ENCODE measurements at places on chromosomes 2 and 18. TPM values are rescaled to one million over a fixed set of nuclear protein-coding genes. Genes with fewer than 3 reads are reported as not detected.

The CFC1 gene
- total RNA-seq = not detected

The CCDC148 gene
- total RNA-seq = 2.5 TPM

The BOK gene
- 49.6 TPM for total RNA-seq

The CCL20 gene
- total RNA-seq = not detected

The AGFG1 gene
- 42.1 TPM for total RNA-seq

The KATNAL2 gene
- 4.8 TPM for total RNA-seq

The RIT2 gene
- total RNA-seq = not detected

The ZC3H8 gene
- total RNA-seq = 81.6 TPM

The RAB6C gene
- total RNA-seq = not detected

The CDH19 gene
- total RNA-seq = 305 TPM

The SERPINB12 gene
- not detected for total RNA-seq

The REG1A gene
- total RNA-seq = 7.0 TPM

DNA sequence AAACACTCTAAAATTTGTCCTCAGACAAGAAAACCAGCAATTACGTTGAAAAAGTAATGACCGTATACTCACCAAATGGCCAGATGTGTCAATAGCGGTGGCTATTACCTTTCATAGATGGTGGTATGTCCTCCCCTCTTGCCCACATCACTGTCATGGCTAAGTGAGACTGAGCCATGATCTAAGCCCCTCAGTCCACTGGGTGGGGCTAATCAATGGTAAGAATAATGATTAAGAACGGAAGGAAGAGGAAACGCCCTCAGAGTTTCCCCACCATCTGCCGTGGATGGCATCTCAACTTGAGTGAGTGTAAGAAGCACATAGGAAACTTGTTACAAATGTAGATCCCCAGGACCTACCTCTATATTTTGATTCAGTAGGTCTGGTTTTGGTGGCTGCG is 65.8 kb upstream of the EFEMP1 start:
- no peak for DNase-seq

- DNase-seq = no peak
Measured at GRCh38 chr2:11103984-11104793, 51.1 kb upstream of the SLC66A3 start.

DNA sequence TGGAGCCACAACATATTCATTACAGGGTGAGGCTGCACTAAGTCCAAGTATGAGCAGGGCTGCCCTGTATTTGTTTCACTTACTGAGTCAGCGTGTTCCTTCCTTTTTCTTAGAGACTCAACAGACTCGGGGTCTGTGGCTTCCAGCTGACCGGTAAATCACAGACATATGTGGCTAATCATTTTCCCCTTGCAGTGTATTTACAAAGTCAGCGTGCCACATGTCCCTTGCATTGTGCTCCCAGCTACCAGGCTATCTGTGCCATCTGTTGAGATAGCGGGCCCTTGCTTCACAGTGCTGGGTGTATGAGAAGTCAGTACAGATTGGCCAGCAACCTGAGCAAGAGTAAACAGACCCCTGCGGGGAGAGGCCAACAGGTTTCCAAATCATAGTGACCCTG is 254.3 kb downstream of the LRRTM1 start:
- no peak for DNase-seq

GRCh38 chr2:225074366-225074765 is 32.1 kb upstream of the DOCK10 start:
- DNase-seq = no peak

- DNase-seq = no peak
Measured at GRCh38 chr2:74391209-74391579, 11.1 kb upstream of the DCTN1 start.

GRCh38 chr2:74226648-74227213 is 28.3 kb downstream of the MTHFD2 start:
- no peak for DNase-seq

DNA sequence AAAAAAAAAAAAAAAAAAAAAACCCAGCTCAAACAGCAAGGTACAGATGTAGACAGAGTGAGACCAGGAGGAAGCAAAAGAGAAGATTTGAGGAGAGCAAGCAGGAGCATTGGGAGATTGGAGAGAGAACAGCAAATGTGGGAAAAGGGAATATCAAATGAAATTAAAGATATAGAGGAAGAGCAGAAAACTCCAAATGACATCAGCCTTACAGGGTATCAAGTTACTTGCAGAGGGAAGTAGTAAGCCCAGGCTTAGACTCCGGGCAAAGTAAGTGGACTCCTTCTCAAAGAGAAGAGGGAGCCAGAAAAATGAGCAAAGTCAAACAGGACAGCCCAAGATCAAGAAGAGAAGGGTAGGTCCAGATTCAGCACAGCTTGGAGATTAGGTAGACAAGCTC is 93.3 kb upstream of the PPP1CB start:
- DNase-seq = no peak

DNA sequence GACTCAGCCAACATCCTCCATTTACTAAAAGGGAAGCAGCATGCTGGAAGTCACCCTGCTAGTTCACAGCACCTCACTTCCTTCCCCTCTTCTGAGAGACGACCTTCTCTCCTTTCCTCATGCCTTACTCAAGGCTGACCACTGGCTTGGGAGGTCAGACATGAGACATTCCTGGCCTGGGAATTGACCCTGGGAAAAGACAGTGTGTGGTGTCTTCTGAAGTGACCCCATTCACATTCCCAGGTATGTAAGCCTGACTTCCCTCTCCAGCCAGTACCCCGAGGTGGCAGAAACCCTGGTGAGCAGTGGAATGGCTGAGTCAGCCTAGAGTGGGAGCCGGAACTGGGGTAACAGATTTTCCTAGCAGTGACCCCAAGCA is 92.4 kb downstream of the PLB1 start:
- DNase-seq = no peak

DNA sequence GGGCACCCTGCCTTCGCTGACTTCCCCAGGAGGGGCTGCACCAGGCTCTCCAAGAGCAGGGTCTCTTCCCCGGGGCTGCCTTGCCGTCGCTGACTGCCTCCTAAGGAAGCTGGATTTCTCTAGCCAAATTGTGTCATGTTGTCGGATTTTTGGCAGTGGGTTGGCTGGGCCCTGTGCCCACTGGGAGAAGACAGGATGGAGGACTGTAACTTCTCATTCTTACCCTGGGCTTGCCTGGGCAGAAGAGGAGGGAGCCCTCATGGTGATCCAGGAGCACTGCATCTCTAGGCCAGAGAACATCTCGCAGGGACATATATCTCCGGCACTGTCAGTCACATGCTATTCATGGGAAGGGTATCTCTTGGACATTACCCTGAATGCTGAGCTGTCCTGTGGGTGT is 6.3 kb downstream of the MYO7B start:
- DNase-seq = no peak

- no peak for DNase-seq
Measured at GRCh38 chr2:19021721-19022120, 336.7 kb downstream of the OSR1 start.

GRCh38 chr2:239805043-239805329 is 220.2 kb downstream of the NDUFA10 start:
- DNase-seq = no peak

- DNase-seq = no peak
Measured at GRCh38 chr18:43078478-43079092, 36.9 kb downstream of the RIT2 start.

DNA sequence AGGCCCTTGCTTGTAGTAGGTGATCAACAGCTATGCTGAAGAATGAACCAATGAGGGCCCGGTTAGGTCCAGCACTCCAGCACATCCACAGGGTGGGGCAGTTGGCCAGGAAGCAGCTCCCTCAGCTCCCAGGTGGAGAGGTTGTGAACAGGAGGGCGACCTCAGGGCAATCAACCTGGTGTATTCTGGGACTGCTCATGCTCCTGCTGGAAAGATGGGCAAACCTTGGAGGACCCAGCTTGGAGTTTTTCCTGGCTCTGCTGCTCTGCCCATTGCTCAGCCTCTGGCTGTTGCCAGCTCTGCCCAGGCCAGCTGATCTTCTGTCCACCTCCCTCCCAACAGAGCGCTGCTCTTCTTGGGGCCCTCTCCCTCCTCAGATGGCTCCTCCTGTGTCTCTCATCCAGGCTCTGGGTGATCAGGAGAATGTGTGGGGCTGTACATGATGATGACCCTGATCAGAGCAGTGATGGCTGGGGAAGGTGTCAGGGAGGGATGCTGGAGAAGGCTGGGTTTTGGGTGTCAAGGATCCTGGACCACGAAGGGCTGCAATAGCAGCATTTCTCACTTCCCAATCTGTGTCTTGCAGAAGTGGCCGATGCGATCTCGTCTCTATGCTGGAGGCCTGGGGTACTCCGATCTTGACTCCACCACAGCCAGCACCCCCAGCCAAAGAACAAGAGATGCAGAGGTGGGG is 3.4 kb downstream of the TCF23 start:
- DNase-seq = no peak

DNA sequence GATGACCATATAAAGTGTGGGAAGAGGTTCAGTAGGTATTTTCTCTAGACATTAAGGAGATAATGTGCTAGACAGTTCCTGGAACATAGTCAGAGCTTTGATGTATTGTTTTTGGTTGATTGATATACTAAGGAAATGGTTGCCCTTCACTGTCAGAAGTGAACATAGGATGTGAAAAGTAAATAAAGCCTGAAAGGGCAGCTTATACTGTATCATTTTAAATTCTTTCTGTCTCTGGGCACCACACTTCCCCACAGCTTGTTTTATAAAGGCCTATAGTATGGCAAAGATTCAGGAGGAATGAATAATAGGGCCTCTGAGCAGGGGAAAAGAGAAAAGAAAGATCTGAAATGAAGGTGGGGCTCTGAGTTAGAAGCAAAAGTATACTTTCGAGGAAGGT is 72.7 kb upstream of the ITPRID2 start:
- DNase-seq = no peak

DNA sequence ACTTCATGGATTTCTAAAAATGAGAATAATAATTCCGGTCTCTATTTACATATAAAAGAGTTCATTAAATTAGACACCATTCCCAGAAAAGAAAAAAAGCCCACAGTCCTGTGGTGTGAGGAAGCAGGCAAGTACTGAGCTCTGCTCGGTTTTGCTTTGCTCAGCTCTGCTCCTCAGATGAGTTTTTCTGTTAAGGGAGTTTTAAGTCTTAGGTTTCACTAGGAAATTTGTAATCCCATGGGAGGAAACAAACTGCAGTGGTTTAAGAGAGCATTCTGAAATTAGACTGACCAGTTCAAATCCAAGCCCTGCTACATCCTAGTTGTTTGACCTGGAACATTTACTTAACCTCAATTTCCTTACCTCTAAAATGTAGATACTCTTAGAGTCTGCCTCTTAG is 338.6 kb upstream of the MMADHC start:
- DNase-seq = no peak

GRCh38 chr2:20781656-20782265 is 41.1 kb downstream of the LDAH start:
- DNase-seq = no peak

DNA sequence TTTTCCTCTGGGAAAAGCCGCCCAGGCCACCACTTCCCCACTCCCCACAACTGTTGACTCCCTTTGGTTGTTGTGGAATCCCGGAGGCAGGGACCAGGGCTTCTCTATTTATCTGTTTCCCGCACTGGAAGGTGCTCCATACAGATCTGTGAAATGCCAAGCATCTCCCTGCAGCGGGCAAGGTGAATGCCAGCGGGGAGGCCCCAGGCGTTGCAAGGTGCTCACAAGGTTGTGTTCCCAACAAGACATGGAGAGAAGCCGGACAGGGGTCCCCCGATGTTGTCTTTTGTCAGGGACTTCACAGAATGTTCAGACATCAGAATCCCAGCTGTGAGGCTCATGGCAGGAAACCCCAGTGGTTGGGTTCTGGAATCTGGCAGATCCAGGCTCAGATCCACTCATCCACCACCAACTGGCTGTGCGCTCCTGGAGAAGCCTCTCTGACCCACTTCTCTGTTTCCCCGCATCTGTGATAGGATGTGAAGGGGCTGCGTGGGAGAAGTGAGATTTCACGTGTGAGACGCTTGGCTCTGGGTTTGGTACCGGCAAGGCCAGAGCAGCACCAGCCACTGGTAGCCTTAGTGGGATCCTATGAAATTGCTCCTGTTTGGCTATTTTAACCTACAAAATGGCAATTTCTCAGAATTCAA is 8.6 kb upstream of the NEU2 start:
- no peak for DNase-seq

DNA sequence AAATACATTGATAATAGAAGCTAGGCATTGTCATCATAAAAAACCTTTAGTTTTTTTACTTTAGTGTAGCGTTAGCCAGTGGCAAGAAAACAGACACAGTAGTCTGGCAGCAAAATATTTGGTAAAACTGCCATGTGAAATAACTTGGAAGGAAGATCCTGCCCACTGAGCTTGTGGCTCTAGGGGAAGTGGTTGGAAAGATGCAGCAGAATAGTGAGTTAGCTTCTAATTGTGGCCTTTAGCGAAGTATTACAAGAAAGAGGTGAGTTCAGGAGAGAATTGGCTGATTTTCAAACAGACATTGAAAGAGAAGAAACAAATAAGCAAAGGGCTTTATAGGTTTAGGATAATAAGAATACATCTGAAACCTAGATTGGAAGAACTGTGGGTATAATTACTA is 1887.8 kb upstream of the CELF4 start:
- DNase-seq = no peak

GRCh38 chr2:20573620-20574422 is 77.1 kb downstream of the HS1BP3 start:
- peak; percentile 48 for DNase-seq

GRCh38 chr2:8217468-8218030 is 464.3 kb upstream of the ID2 start:
- DNase-seq = no peak
